ENCODE measurements at places on chromosomes 5 and 9. TPM values are rescaled to one million over a fixed set of nuclear protein-coding genes. Genes with fewer than 3 reads are reported as not detected.

The TMEM252 gene
- not detected for total RNA-seq

GRCh38 chr9:108885643-108886348 lies 23.7 kb downstream of the ACTL7A start:
- DNase-seq: peak; percentile 35

DNA sequence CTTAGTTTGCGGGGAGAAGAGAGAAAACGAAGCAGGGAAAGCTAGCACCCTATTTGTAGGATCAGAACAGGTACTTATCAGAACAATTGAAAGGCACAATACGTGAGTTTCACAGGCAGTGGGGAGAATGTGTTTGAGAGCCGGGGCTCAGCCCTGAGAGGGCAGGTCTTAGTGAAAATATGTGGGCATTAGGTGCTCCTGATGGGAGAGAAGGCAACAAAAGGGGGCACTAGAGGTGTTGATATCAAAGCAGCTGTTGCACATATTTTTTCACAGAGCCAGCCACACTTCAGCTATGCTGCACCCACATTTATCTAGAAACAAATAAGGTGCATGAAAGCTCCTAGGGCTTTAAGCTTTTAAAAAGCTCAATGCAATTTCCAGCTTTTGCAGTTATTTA lies 99.7 kb upstream of the MAN2A1 start:
- DNase-seq: no peak

- DNase-seq: no peak
Measured at GRCh38 chr5:145008876-145009530, 826.1 kb downstream of the PRELID2 start.

DNA sequence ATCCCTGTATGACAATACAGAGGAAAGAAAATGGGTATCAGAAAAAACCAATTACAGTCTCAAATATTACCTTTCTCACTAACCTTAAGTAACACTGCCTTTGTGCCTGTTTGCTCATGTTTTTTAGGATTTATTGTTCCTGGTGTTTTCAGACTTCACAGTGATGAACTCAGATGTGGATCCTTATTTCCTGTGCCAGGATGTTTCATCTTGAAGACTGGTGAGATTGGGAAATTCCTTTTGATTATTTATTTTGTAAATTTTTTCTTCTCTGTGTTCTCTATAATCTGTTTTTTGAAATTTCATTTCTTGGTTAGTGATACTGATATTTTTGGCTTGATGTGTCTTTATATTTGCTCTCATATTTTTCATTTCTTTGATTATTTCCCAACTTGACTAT lies 142.4 kb upstream of the GRIN3A start:
- no peak for DNase-seq

DNA sequence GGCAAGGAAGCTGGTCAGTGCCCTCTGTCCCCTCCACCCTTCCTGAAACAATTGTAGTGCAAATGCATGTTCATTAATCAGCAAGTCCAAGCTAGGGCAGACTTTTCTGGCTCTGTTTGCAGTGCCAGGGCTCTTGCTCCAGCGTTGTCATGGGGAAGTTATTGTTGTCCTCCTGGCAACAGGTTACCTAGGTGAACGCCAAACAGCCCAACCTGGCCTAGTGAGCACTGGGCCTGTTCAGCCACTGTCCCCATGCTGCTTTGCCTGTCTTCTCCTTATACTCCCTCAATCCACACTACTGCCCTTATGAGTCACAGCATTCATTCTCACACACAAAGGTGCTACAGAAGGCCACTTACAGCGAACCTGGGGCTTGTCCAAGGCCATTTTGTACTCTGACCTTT lies 34.5 kb upstream of the GLIS3 start:
- DNase-seq: peak; percentile 98

Data from epithelial cell of proximal tubule (primary cell).